ENCODE measurements at places on chromosomes 6 and 20.
A peak's percentile ranks its signal among the peaks of the same experiment; 100 is the strongest.

- H3K27ac ChIP-seq, result no peak overlapping the region
- no peak overlapping the region for H3K4me3 ChIP-seq
- H3K4me1 ChIP-seq, result peaks cover 13% of the 10 kb centered on the region
- H3K27me3 ChIP-seq, result peaks cover 4% of the 10 kb centered on the region
- H3K36me3 ChIP-seq, result no peaks in the 10 kb centered on the region
Observed at GRCh38 chr6:129865013-129865412, 3.9 kb upstream of the TMEM244 start.

GRCh38 chr20:49970498-49970897, 12.3 kb upstream of the SNAI1 start:
- no peak for DNase-seq
- no peaks in the 10 kb centered on the region for H3K4me1 ChIP-seq
- no peak overlapping the region for H3K4me3 ChIP-seq
- H3K27me3 ChIP-seq, result no peaks in the 10 kb centered on the region
- H3K36me3 ChIP-seq, result no peaks in the 10 kb centered on the region
- H3K27ac ChIP-seq, result no peak overlapping the region

- peaks cover 13% of the 10 kb centered on the region for H3K4me1 ChIP-seq
- no peak overlapping the region for H3K27ac ChIP-seq
- no peak overlapping the region for H3K4me3 ChIP-seq
- DNase-seq, result no peak
- peaks cover 8% of the 10 kb centered on the region for H3K36me3 ChIP-seq
- H3K27me3 ChIP-seq, result no peaks in the 10 kb centered on the region
Observed at GRCh38 chr6:144415014-144415413, 129.9 kb downstream of the UTRN start.

- no peak overlapping the region for H3K27ac ChIP-seq
- H3K4me1 ChIP-seq, result no peaks in the 10 kb centered on the region
- no peak for DNase-seq
- no peaks in the 10 kb centered on the region for H3K27me3 ChIP-seq
Observed at GRCh38 chr6:71268735-71269437, 19.7 kb upstream of the OGFRL1 start.

GRCh38 chr6:32116674-32117073, 7.5 kb upstream of the TNXB start:
- peaks cover 11% of the 10 kb centered on the region for H3K4me1 ChIP-seq
- no peak overlapping the region for H3K27ac ChIP-seq

DNA sequence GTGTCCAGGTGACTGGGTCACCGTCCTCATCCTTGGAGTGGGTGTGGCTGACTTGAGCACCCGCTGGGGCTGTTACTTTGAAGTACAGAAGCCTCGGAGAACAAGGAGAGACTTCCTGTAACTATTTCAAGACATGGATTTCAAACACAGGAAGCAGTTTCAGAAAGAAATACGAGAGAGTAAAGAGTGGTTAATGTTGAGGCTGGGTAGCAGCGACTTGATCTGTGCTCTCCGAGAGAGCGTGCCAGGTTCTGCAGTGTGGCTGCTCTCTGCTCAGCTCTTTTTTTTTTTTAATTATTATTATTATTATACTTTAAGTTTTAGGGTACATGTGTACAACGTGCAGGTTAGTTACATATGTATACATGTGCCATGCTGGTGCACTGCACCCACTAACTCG, 17.5 kb upstream of the EFCAB8 start:
- DNase-seq, result no peak
- no peaks in the 10 kb centered on the region for H3K27me3 ChIP-seq
- H3K4me1 ChIP-seq, result peaks cover 6% of the 10 kb centered on the region
- H3K27ac ChIP-seq, result no peak overlapping the region
- H3K36me3 ChIP-seq, result peaks cover 34% of the 10 kb centered on the region
- no peak overlapping the region for H3K4me3 ChIP-seq

GRCh38 chr6:33992191-33992590, 153.7 kb downstream of the GRM4 start:
- H3K4me3 ChIP-seq, result no peak overlapping the region
- H3K36me3 ChIP-seq, result no peaks in the 10 kb centered on the region
- no peak overlapping the region for H3K27ac ChIP-seq

DNA sequence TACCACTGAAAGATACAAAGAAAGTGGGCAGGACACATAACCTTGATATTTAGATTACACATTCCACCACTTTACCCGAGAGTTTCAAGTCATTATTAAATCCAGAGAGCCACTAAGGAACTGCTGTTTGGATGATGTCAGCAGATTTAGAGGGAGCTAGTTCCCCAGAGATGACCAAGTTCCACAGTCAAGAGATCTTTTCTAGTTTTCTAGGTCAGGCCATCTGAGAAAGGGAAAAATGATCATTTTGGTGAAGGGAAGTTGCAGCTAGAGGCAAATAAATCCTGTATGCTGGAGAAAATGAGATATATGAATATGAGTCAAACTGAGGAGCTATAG, 147.8 kb downstream of the HS3ST5 start:
- DNase-seq, result no peak
- no peaks in the 10 kb centered on the region for H3K36me3 ChIP-seq
- H3K4me1 ChIP-seq, result peaks cover 9% of the 10 kb centered on the region
- H3K27me3 ChIP-seq, result no peaks in the 10 kb centered on the region

DNA sequence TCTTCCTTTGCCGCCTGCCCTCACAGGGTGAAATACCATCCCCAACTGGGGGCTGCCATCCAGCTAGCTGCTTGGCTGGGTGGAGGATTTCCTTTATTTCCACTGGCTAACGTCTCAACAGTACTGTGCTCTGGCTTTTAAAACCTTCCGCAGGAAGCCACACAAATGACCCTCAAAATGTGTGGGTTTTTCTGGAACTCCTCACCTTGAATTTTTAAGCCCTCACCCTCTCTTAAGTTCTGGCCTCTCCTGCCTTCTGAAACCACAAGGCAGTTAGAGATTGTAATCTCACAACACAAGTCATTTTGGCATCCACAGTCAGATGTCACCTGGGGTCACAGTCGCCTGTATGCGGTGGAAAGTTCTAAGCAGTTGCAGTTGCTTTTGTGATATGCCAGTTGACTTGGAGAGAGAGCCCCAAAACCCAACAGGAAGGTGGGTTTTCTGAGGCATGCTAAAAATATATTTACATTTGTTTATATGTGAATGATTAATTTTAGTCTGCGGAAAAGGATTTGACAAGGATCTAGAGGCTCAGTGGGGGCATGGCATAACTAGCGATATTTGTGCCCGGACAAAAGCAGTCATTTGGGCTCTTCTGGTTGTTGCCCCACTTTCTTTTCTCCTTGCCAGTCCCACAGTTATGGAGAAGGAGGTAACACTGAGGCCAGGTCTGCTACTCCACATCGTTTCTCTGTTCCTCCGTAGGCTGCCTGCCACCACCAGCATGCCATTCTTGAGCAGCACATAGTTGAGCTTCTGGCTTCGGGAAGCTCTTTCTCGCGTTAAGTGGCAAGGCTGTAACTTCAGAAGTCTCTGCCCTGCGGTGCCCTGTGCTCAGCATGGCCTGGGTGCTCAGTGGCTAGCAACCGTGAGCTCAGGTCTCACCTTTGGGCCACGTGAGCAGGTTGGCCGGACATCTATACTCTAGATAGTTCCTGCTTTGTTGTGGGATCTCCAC, 335.3 kb downstream of the CD83 start:
- no peak overlapping the region for H3K4me3 ChIP-seq
- peaks cover under 1% of the 10 kb centered on the region for H3K36me3 ChIP-seq
- no peak for DNase-seq
- H3K27ac ChIP-seq, result no peak overlapping the region
- H3K27me3 ChIP-seq, result peaks cover 6% of the 10 kb centered on the region
- H3K4me1 ChIP-seq, result peaks cover 25% of the 10 kb centered on the region

GRCh38 chr20:36866681-36867495, 9.1 kb upstream of the TLDC2 start:
- DNase-seq, result no peak
- no peaks in the 10 kb centered on the region for H3K36me3 ChIP-seq
- no peak overlapping the region for H3K4me3 ChIP-seq
- H3K4me1 ChIP-seq, result peaks cover 8% of the 10 kb centered on the region
- H3K27ac ChIP-seq, result no peak overlapping the region

DNA sequence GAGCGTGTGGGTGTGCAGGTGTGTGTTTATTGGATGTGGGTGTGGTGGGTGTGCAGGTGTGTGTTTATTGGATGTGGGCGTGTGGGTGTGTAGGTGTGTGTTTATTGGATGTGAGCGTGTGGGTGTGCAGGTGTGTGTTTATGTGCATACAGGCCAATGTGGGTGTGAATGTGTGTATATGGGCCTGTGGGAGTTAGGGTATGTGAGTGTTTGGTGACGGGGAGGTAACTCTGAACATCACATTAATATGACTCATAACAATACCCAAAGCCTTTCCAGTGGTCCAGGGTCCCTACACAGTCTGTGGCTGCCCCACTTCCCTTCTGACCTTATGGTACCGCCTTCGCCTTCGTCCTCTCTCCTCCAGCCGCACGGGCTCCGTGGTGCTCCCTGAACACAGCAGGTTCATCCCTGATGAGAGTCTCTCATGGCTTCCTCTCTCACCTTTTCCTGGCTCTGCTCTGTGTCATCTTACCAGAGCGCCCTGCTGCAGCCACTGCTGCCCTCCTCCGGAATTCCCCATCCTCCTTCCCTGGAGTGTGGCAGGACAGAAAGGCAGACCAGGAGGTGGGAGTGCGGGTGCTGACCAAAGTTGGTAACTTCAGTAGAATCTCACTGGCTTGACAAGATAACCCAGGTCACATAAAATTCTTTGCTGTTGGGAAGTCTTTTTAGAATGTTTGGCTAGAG, 80.0 kb downstream of the SLC2A10 start:
- no peaks in the 10 kb centered on the region for H3K36me3 ChIP-seq
- H3K27me3 ChIP-seq, result peaks cover 31% of the 10 kb centered on the region
- no peak for DNase-seq
- H3K27ac ChIP-seq, result no peak overlapping the region

DNA sequence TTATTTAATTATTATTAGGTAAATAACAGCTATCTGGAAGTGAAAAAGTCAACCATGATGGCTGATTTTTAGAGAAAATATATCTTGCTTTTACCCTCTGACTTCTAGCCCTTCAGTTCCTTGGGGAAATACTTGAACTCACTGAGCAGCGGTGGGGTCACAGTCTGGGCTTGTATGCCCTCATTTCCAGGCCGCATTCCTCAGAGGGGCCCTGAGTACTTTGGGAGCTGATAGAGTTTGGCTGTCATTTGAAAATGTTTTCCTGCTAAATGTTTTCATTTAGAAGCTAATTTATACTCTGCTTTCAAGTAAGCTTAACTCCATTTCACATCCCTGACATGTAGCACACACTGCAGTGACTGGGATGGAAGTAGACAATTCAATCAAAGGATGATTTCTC, 1028.5 kb downstream of the KIF16B start:
- no peaks in the 10 kb centered on the region for H3K36me3 ChIP-seq
- peak overlapping the region; percentile 64 for H3K27ac ChIP-seq
- H3K4me1 ChIP-seq, result peaks cover 24% of the 10 kb centered on the region
- DNase-seq, result no peak
- no peaks in the 10 kb centered on the region for H3K27me3 ChIP-seq

DNA sequence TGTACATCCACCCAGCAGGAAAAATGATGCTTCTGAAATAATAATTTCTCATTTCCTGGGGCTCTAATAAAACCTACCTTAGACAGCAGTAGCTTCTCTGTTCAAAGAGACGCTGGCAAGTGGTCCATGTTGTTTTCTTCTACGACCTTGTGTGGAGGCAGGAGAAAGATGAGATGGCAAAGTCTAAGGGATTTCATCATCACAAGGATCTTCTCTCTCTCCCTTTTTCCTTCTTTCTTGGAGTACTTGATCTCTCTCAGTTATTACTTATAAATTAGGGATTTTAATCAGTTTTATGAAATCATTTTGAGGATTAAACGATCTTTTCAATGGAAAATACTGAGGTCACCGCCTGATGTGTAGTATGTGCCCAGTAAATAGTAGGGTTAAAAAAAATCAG, 147.5 kb downstream of the BMP7 start:
- H3K27ac ChIP-seq, result no peak overlapping the region
- no peak for DNase-seq
- H3K4me3 ChIP-seq, result no peak overlapping the region
- H3K27me3 ChIP-seq, result peaks cover 2% of the 10 kb centered on the region
- peaks cover 5% of the 10 kb centered on the region for H3K4me1 ChIP-seq
- no peaks in the 10 kb centered on the region for H3K36me3 ChIP-seq

DNA sequence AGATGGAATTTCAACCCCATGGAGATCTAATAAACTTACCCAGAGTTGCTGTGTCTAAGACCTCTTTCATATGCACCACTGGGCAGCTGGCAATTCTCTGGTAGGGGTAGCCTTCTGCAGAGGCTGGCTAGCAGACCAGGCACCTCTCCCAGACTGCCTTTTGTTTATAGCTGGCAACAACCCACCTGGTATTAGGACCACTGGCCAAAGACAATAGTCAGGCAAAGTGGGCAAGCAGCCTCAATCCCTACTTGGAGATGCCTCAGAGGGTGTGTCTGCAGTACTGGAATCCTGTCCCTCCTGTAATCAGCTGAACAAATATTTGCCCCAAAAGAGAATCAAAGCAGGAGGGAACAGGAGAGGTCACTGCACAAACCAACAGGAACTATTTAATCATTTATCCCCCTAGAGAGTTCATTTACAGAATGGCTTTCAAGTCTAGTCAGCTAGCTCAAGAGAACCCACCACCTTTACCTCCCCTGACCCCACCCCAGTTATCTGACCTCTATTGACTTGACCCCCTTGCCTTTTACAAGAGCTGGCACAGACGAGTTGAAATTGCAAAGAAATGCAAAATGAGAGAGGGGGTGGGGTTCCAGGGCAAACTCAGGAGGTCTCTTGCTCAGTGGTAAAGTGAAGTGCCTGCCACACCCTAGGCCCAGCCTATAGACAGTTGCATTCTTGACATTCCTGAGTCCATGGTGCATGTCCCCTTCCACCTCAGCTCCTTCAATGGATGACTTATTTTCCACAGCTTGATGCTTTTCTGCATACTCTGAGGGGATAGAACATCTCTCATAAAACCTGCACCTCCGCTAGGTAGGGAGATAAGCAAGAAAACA, 2.8 kb downstream of the BCL2L1 start:
- H3K36me3 ChIP-seq, result peaks cover 24% of the 10 kb centered on the region
- peak overlapping the region; percentile 98 for H3K27ac ChIP-seq
- H3K4me3 ChIP-seq, result peak overlapping the region; percentile 82

DNA sequence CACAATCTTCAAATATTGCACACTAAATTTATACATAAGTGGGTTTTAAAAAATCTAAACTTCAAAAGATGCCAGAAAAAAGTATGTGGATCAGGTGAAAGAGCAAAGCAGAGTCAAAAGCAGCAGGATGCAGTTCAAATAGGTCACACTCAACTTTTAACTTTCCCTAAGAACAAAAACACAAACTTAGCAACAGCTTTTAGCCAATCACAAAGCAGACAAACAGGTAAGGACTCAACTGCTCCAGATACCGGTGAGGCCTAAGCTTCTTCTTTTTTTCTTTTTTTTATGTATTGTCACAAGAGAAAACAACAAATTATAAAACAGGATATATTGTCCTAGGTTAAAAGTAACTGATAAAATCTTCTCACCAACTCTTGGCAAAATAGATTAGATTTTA, 74.7 kb downstream of the SESN1 start:
- no peak overlapping the region for H3K4me3 ChIP-seq
- no peak overlapping the region for H3K27ac ChIP-seq
- no peak for DNase-seq
- H3K36me3 ChIP-seq, result peaks cover 2% of the 10 kb centered on the region
- no peaks in the 10 kb centered on the region for H3K27me3 ChIP-seq
- peaks cover 27% of the 10 kb centered on the region for H3K4me1 ChIP-seq

- no peak overlapping the region for H3K4me3 ChIP-seq
- peaks cover 19% of the 10 kb centered on the region for H3K4me1 ChIP-seq
- DNase-seq, result no peak
- H3K27ac ChIP-seq, result no peak overlapping the region
- H3K27me3 ChIP-seq, result peaks cover 28% of the 10 kb centered on the region
Observed at GRCh38 chr6:90896075-90896547, 309.2 kb upstream of the MAP3K7 start.

Data from mesothelial cell of epicardium (in vitro differentiated cells).